ENCODE measurements at places on chromosomes 1 and 21.
A peak's percentile ranks its signal among the peaks of the same experiment; 100 is the strongest.

DNA sequence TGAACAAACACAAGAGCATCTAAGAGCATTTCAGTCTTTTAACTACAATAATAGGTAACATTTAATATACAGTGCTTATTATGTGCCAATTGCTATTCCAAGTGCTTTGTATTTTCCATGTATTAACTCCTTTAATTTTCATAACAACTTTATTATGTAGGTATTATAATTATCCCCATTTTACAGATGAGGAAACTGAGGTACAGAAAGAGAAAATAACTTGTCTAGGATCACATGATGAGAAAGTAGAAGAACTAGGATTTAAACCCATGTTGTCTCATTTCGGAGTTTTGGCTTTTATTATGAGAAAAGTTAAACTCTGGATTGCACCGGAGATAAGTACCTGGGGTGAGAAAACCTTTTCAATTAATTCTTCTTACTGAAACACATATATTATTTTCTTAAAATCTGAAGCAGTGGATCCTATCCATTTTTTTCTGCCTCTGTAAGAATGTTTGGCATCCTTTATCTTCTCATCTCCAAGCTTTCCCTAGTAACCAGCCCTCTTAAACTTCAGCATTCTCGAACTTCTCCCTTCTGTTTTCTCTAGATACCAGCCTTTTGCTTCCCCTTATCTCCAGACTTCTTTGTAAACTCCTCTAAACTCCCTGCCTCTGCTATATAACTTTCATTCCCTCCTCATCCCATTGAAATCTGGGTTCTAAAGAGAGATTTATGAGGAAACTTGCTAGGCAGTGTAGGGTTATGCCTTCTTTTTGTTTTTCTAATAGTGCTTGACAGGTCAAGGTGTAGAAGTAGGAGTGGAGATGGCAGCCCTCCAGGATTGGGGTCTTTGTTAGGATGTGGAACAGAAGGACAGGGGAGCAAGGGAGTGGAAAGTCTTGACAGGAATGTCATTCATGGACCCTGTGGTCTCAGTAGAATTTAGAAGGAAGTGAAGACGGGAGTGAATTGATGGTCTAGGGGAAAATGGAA, 28.3 kb downstream of the POU2F1 start:
- no peak for DNase-seq

GRCh38 chr1:111446967-111447892, 1.8 kb downstream of the WDR77 start:
- DNase-seq, result no peak

DNA sequence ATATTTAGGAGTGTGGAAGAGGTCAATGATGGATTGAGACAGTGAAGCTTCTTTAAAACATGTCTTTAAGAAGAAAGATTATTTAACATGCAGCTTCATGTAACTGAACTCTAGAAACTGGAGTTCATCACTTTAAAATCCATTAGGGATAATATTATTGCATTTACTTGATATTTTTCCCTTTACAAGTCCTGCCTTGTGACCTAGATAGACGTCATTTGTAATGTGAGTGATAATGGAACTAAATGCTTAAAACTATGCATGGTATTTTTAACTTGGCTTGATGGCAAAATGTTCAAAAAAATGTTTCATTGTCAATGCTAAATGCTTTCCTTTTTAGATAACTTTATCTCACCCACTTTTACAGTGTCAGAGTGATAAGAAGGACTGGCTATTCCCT, 723.7 kb downstream of the RWDD3 start:
- DNase-seq, result no peak

DNA sequence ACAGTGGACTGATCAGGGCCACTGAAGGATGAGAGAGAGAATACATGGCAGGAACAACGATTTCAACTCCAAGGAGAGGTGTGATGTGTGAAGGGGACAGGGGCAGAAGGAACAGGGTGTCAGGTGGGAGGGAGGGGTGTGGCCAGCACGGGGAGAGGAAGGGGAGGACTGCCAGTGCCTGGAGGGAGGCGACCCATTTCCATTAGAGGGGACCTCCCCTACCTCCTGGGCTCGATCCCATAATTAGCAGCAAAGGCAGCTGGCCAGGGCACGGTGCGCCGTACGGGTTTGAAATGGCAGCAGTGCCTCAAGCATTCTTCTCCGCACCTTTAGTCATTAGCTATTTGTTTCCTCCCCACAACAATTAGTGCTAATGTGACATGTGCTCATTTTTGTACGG, 22.7 kb downstream of the CRYAA start:
- no peak for DNase-seq

DNA sequence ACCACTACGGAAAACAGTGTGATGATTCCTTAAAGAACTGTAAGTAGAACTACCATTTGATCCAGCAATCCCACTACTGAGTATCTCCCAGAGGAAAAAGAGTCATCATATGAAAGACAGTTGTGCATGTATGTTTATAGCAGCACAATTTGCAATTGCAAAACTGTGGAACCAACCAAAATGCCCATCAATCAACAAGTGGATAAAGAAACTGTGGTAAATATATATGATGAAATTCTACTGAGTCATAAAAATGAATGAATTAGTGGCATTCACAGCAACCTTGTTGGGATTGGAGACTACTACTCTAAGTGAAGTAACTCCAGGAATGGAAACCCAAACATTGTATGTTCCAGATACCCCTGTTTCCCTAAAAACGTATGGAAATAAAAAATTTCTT, 337.0 kb upstream of the PTBP2 start:
- DNase-seq, result no peak

GRCh38 chr1:201427963-201428362, 6.4 kb upstream of the TNNI1 start:
- DNase-seq, result no peak

DNA sequence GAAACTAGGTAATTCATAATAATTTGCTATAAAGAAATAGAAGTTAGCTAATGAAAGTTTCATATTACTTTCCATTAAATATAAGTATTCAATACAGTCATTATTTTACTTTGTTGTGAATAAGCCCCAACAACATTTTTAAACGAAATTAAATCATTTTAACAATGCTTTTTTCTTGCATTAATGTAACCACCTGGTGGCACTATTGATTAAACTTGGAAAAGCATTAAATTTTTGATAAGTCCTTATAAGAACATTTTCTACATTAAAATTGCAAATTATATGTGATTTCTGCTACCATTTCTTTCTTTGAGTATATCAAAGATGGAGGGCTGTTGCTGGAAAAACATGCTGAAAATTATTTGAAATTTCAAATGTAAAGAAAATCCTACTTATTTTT, 918.8 kb upstream of the TMPRSS15 start:
- no peak for DNase-seq

GRCh38 chr1:10556430-10557005, 81.8 kb downstream of the PEX14 start:
- DNase-seq, result no peak

DNA sequence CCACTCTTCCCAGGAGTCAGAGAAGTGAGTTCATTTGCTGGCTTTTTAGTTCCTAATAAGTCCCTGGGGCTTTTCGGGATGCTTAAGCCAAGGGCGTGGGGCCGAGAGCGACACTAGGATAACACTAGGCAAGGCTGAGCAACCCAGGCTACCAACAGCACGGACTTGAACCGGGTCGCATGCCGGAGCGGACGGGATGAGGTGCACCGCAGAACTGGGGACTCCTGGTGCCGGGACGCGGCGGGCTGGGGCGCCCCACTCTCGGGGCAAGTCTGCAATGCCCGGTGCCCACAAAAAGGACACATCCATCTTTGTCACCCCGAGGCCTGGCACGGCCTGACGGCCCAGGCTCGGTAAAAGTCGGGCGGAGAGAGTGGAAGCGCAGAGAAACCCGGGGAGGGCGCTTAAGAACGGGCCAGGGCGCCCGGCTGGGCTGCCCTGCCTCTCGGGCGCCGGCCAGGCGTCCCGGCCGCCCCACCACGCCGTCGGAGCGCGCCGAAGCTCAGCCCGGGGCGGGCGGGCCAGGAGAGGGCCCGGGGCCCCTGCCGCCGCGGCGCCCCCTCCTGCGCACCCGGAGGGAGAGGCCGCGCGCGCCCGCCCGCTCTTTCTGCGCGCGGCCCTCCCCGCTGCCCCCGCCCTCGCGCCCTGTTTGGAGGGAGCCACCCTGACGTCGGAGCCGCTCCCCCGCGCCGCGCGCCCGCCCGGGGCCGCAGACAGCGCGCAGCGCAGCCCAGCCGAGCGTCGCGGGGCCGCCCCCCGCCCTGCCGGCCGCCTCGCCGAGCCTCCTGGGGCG, at the start of gene NBL1:
Gene NBL1, plus strand, starts transcription at position 710 of the 793 bp plus-strand sequence. CDS start 10,720 bp downstream, outside the sequence.
- peak; percentile 79 for DNase-seq

- no peak for DNase-seq
Observed at GRCh38 chr1:197073978-197074377, 6.9 kb upstream of the F13B start.

GRCh38 chr1:2195785-2196184, 1.2 kb upstream of the FAAP20 start:
- no peak for DNase-seq

DNA sequence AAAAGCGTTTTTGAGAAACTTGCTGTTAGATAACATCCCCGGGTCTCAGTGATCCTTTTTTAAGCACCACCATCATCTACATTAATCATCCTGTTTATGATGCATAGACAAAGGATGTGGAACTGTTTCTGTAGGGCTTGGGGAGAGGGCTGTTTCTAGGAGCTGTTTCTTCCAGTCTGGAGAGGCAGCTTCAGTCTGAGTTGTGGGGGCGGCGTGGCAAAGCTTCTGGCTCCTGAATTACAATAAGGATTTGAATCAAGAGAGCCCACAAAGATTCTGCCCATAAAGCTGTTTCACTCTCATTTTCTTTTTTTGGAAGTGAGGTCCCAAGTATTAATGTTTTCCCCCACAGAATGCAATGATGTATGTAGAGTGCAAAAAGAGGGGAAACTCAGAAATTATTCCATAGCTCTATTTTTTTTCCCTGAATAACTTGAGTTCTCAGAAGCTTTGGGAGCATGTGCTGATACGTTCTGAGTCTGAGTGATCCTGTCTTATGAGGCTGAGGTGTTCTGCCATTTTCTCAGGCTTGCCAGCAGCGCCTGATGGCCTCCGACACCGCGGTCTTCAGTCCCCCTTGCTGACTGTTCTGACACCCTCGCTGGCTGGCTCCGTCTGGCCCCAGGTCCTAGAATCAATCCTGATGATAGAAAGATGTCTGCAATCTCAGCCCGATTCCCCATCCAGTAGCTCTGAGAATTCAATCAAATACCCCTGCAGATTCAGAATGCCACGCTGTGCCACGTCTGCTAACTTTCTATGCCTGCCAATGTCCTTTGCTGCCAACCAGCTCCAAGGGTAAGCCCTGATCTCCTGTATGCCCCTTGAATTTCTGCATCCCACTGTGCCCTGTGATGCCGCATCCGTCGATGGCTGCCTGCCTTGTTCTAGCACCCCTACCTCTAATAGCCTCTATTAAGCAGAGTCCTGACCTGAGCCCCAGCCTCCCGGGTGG, 92.4 kb upstream of the AKT3 start:
- no peak for DNase-seq

- no peak for DNase-seq
Observed at GRCh38 chr1:54329312-54330003, 76.7 kb downstream of the SSBP3 start.

- DNase-seq, result no peak
Observed at GRCh38 chr1:240562111-240562590, 49.8 kb downstream of the GREM2 start.

GRCh38 chr1:31444725-31445448, 31.9 kb downstream of the SERINC2 start:
- no peak for DNase-seq

DNA sequence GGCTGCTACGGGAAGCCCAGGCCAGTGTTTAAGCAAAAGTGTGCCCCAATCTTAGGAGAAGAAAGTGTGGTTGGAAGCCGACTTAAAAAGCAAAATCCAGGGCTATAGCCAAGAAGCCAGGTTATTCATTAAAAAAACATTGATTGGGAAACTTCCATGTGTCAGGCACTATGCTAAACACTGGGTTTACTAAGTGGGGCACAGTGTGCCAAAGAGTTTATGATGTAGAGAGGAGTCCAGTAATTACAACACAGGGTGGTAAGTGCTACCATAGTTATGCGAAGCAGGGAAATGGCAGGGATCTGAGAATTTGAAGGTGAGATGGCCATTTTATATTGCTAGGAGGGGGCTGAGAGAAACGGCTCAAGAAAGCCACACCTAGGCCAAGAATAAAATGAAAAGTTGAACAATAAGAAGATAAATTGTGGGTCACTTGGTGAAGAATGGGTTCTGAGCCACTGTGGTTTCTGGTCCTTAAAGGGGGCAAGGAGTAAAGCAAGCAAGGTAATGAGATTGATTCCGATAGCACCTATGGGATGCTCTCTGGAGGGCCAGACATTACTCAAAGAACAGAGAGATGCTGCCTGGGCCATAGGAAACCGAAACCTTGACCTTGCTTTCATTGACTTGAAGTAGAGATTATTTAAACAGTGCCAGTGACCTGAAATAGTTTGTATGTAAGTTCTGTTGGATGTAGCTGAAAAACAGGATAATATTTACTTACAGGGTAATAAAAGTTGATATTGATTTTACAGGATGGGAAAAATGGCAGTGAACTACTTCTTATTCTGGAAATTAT, 177.8 kb downstream of the GIPC2 start:
- DNase-seq, result no peak

DNA sequence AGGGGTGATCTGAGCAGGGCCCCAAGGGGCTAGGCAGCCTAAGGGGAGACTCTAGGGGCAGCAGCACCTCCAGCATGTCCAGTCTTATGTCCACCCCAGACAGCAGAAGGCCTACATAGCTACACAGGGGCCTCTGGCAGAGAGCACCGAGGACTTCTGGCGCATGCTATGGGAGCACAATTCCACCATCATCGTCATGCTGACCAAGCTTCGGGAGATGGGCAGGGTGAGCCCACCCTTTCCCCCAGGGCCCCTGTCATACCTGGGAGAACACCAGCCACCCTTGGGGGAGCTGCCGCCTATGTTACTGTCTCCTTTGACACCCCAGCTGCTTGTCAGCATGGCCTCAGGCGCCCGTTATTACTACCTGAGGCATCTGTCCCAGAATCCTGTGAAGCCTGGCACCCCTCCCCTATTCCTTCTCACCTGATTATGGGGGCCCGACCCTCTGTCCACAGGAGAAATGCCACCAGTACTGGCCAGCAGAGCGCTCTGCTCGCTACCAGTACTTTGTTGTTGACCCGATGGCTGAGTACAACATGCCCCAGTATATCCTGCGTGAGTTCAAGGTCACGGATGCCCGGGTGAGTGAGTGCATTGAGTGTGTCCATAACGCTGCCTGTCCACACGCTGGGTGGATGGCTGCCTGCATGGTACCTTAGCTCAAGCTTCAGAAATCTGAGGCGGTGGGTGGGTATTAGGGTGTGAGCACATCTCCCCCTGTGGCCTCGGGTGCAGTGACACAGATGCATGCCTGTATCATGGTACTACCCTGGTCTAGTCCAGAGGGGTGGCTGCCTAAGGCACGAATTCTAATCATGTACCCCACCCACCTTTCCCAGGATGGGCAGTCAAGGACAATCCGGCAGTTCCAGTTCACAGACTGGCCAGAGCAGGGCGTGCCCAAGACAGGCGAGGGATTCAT, 29.7 kb upstream of the KDM4A start:
- DNase-seq, result no peak

DNA sequence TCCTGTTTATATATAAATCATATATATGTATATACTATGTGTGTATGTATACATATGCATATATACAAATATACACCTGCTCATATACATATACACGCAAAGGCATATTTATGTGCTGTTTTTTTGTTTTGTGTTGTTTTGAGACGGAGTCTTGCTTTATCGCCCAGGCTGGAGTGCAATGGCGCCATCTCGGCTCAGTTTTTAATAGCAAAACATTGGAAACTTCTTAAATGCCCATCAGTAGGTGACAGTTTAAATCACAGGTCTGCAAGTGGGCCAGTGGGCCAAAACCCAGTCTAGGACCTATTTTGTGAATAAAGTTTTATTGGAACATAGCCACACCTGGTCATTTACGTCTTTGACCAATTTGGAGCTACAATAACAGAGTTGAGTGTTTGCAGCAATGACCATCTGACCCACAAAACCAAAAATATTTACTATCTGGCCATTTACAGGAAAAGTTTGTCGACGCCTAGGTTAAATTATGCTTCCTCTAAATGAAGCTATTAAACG, 132.3 kb downstream of the TOMM20 start:
- DNase-seq, result no peak

All from T-helper 2 cell treated with Interferon-gamma antibody and Interleukin-4, amounts not matched to agents 5 μg/mL and 100 μg/mL, for 36 hours (primary cell).